ENCODE measurements at places on chromosomes 7 and 10. TPM values are rescaled to one million over a fixed set of nuclear protein-coding genes. Genes with fewer than 3 reads are reported as not detected.

ZNF853 gene
- 0.13 TPM for total RNA-seq

CREB3L2 gene
- total RNA-seq = 41.2 TPM

HK1 gene
- 301 TPM for total RNA-seq

CFAP69 gene
- 6.1 TPM for total RNA-seq

ADCYAP1R1 gene
- under 0.01 TPM for total RNA-seq

CCNJ gene
- 3.8 TPM for total RNA-seq

ZEB1 gene
- 167 TPM for total RNA-seq

ATP5MK gene
- total RNA-seq = 149 TPM

CPVL gene
- 0.13 TPM for total RNA-seq

PIP gene
- total RNA-seq = not detected

PRSS37 gene
- total RNA-seq = not detected

PDK4 gene
- total RNA-seq = 3.2 TPM

ZNF736 gene
- total RNA-seq = 9.5 TPM

TFR2 gene
- total RNA-seq = 0.40 TPM

EPO gene
- not detected for total RNA-seq

GDF2 gene
- not detected for total RNA-seq

GCC1 gene
- total RNA-seq = 19.3 TPM

SKIDA1 gene
- total RNA-seq = 0.66 TPM

CCL26 gene
- not detected for total RNA-seq

KMT2C gene
- total RNA-seq = 23.5 TPM

GPR26 gene
- total RNA-seq = not detected

CBX3 gene
- total RNA-seq = 90.0 TPM

FAM25G gene
- not detected for total RNA-seq

IFIT1 gene
- 12.7 TPM for total RNA-seq

BAMBI gene
- 7.3 TPM for total RNA-seq

NXPH1 gene
- not detected for total RNA-seq

ELN gene
- 55.2 TPM for total RNA-seq

SEMA4G gene
- 0.13 TPM for total RNA-seq

PARP12 gene
- total RNA-seq = 15.5 TPM

CDH23 gene
- total RNA-seq = 0.26 TPM

TMEM139 gene
- not detected for total RNA-seq

SPOCK2 gene
- 0.26 TPM for total RNA-seq

TFEC gene
- 0.19 TPM for total RNA-seq

GPR37 gene
- total RNA-seq = 2.4 TPM

SERPINE1 gene
- 413 TPM for total RNA-seq

SYT15 gene
- total RNA-seq = 0.06 TPM

ZNF37A gene
- total RNA-seq = 9.9 TPM

LRIT1 gene
- not detected for total RNA-seq

ADIRF gene
- total RNA-seq = 936 TPM

SPACDR gene
- total RNA-seq = 0.25 TPM

SCART1 gene
- 3.3 TPM for total RNA-seq

CUBN gene
- 2.2 TPM for total RNA-seq

GPNMB gene
- total RNA-seq = 172 TPM

LRMDA gene
- total RNA-seq = 4.6 TPM

AKR1B1 gene
- total RNA-seq = 72.8 TPM

KCNMA1 gene
- 95.4 TPM for total RNA-seq

PLEKHA1 gene
- total RNA-seq = 19.9 TPM

ZNF716 gene
- not detected for total RNA-seq

CLRN3 gene
- total RNA-seq = not detected

AP5Z1 gene
- 30.6 TPM for total RNA-seq

NAT16 gene
- not detected for total RNA-seq

ZNF804B gene
- not detected for total RNA-seq

HOXA3 gene
- total RNA-seq = 1.6 TPM

PROSER2 gene
- total RNA-seq = 2.0 TPM

IDI2 gene
- not detected for total RNA-seq

NPY gene
- not detected for total RNA-seq

OAT gene
- total RNA-seq = 211 TPM

CHAT gene
- total RNA-seq = not detected

RFC2 gene
- 18.9 TPM for total RNA-seq

GNAT3 gene
- not detected for total RNA-seq

Data from aortic smooth muscle cell (primary cell).